Suppressor macrophage (primary cell): ENCODE measurements at places on chromosomes 1 and 21.

GRCh38 chr1:171221665-171222591, 26.4 kb upstream of the FMO1 start:
- no peak for DNase-seq

GRCh38 chr1:52233463-52233862, 91.6 kb downstream of the ZFYVE9 start:
- DNase-seq, result no peak

- no peak for DNase-seq
Measured at GRCh38 chr1:164382384-164382783, 176.6 kb upstream of the PBX1 start.

DNA sequence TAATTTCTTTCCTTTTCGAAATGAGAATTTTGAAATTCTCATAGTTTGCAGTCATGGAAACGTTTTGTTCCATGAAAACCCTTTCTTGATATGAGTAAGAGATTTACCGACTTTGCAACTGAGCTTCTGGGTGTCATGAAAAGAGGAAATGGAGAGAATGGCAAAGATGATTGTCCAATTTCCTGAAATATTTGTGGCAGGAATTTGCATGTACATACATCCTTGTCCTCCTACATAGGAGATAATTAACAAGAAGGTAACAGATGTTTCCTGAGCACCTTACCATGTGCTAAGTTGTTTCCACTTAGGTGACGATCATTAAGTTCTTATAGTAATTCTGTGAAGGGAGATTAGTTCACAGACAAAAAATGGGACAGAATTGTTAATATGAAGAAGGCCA, 170.7 kb downstream of the NEGR1 start:
- peak; percentile 20 for DNase-seq

GRCh38 chr1:116574581-116575291, 3.9 kb upstream of the CD58 start:
- peak; percentile 84 for DNase-seq

DNA sequence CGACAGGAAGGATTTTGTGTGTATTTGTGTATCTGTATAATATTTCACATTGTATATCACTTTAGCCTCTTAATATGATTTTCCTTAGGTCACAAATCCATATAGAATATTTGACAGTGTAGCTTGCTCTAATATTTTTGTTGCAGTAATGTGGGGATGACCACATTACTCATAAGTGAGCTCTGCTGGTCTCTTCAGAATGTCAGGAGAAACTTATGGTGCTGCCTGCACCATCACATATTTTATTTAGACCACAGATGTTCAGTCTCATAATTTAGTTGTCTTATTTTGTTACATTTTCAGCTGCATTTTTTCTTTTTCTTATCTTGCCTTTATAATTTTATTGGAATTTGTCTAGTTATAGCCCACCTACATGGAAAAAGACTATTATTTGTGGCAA, 205.3 kb downstream of the PBX1 start:
- DNase-seq, result no peak

- DNase-seq, result no peak
Measured at GRCh38 chr1:66723985-66724384, 28.3 kb upstream of the DYNLT5 start.

DNA sequence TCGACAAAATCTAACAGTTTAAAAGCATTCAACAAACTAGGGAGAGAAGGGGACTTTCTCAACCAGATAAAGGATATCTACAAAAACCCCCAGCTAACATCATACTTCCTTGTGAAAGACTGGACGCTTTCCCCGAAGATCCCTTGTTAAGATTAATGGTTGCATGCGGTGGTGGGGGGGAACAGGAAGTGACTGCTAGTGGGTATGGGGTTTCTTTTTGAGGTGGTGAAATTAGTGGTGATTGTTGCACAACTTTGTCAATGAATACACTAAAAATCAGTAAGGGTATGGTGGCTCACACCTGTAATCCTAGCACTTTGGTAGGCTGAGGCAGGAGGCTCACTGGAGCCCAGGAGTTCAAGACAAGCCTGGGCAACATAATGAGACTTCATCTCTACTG, 26.9 kb upstream of the EYA3 start:
- DNase-seq, result peak; percentile 80

DNA sequence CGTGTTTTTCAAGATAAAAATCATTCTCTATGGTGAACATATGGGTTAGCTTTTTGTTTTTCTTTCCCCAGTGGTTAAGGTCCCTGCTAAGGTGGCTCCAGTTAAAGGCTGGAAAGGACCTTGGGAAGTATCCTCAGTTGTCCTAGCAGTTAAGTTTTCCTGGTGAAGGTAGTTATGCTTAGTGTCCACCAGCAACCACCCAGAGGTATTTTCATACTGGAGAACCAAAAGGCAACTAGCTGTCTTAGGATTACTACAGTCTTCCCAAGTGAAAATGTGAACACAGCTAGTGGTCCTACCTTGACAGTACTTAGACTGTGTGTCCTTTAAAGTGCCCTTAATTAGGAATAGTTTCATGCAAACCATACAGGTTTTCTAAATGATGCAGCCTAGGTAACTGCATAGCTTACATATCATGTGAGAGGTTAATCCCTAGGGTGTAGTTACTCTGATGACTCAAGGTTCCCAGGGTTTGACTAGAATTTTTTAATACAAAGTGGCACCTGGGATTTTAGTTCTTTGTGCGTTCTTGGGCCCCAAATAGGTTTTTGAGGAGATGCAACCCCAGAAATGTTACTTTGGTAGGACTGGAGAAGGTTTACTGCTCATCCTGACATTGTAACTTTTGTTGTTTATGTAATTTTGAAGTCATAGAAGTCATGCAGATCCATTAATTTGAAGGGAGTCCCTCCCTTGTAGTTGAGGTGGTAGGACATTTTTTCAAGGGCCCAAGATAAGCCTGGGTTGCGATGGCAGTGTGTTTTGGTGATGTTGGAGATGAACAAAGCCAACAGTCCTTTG, 36.5 kb downstream of the YY1AP1 start:
- no peak for DNase-seq

DNA sequence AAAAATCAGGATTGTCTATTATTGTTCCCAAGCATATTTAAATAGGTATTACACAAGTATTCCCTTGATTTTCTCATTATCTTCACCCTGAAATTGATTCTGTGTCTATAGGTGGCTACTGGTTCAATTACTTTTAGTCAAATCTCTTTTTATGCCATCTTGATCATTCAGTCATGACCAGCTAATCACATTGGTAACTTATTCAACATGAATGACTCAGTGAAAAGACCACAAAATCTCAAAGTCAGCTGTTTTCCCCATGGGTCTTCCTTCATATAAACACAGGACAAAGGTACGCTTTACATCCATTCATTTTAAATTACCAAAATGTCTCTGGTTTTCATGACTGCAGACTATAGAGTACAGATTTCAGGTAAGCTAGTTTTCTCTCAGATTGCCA, 23.7 kb upstream of the NRIP1 start:
- no peak for DNase-seq

DNA sequence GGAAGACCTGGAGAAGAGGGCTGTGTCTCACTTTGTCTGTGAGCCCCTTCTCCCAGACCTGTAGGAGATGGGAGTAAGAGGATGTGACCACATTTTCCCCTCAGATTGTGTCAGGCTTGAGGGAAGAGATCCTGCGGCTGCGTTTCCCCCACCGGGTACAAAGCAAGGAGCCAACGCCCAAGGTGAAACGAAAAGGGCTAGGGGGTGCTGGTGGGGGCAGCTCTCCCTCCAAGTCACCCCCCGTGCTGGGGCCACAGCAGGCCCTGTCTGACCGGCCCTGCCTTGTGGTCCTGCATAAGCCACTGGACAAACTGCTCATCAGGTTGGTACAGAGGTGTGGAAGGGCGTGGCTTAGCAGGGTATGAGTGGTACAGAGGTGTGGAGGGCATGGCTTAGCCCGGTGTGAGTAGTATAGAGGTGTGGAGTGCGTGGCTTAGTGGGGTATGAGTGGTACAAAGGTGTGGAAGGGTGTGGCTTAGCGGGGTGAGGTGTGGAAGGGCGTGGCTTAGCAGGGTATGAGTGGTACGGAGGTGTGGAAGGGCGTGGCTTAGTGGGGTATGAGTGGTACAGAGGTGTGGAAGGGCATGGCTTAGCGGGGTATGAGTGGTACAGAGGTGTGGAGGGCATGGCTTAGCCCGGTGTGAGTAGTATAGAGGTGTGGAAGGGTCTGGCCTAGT, 30.6 kb downstream of the HYI start:
- no peak for DNase-seq

DNA sequence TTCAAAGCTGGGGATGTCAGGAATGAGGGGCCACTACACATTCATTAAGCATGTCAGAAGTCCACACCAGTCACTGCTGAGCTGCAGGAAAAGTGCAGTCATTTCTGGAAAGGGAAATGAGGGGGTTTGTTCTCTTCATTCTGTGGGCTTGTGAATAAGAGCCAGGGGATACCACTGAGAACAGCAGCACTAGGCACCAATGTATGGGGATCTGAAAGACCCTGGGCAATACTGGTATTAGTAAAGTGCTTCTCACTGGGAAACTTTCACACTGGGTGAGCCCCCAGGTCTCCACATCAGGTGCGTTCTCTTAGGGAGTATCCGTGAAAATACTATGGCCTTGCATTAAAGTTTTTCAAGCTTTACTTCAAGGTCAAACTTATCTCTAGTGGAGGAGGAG, 49.9 kb downstream of the TGFB2 start:
- no peak for DNase-seq

- no peak for DNase-seq
Measured at GRCh38 chr1:178684111-178684510, 40.9 kb upstream of the RALGPS2 start.

- DNase-seq, result no peak
Measured at GRCh38 chr1:193498088-193498655, 311.8 kb upstream of the B3GALT2 start.

- no peak for DNase-seq
Measured at GRCh38 chr1:29117381-29117780, 6.3 kb downstream of the TMEM200B start.

DNA sequence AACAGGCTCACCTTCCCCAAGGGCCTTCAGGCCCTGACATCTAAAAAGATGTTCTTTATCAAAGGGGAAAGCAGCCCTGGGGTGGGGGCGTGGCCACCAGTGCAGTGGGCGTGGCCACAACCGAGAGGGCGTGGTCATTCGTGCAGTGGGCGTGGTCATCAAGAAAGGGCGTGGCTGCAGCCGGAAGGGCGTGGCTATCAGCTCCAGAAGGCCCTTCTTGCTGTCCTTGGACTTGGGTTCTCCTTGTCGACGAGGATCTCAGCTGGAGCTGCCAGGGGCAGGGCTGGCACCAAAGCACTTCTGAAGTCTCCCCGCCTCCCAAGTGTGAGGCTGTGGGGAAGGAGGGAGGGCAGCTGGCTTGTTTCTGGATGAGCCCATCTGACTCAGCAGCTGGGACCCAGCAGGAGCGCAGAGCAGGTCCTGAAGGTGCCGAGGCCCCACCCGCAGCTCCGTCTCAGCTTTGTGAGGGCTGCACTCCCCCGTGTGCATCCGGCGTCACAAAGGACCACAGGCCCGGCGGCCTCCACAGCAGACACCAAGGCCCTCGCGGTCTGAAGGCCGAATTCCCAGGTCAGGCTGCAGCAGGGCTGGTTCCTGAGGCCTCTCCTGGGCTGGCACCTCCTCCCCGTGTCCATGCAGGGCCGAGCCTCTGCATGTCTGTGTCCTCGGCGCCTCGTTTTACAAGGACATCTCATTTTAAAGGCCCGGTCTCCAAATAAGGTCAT, 12.8 kb downstream of the PDE9A start:
- DNase-seq, result peak; percentile 14

GRCh38 chr1:41286486-41286885, 44.4 kb upstream of the SCMH1 start:
- DNase-seq, result no peak

GRCh38 chr1:204650911-204651570, 34.5 kb downstream of the LRRN2 start:
- DNase-seq, result no peak

- DNase-seq, result peak; percentile 18
Measured at GRCh38 chr1:235515844-235516512, 11.7 kb upstream of the B3GALNT2 start.

DNA sequence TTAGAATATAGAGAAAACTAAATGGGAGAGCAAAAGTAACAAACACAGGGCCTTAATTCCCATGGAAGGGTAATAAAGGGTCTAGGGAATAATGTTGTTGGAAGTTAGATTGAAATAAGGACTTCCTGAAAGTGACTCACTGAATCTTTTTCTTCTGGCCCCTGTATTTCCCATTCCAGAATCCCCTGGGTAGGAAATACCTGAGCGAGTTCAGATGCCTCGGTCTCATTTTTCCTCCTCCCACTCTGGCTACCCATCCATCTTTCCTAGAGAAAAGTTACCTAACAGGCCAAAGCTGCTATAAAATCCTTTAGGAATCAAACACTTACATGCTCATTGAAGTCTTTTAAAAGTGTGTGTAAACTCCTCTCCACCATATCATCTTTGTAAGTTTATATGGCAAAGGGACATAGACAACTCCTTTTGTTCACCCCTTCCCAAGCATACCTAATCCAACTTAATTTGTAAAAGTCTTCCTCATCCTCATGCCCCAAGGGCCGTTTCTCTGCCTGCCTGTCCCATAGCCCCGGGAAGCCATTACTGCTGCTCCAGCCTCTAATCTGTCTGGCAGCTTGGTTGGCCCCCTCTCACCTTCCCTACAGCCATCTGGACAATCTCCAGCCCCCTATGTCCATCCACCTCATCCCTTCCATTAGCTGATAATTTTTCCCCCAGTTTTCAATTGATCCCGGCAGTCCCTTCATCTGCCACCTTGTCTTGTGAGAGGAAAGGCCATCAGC, 3.3 kb upstream of the MEF2D start:
- DNase-seq, result no peak

- no peak for DNase-seq
Measured at GRCh38 chr1:54379555-54380289, 26.5 kb downstream of the SSBP3 start.
